ENCODE measurements at places on chromosomes 7 and 10. TPM values are rescaled to one million over a fixed set of nuclear protein-coding genes. Genes with fewer than 3 reads are reported as not detected.

GRCh38 chr10:97583476-97583875, 713 bp upstream of the HOGA1 start:
- no peak for DNase-seq

DNA sequence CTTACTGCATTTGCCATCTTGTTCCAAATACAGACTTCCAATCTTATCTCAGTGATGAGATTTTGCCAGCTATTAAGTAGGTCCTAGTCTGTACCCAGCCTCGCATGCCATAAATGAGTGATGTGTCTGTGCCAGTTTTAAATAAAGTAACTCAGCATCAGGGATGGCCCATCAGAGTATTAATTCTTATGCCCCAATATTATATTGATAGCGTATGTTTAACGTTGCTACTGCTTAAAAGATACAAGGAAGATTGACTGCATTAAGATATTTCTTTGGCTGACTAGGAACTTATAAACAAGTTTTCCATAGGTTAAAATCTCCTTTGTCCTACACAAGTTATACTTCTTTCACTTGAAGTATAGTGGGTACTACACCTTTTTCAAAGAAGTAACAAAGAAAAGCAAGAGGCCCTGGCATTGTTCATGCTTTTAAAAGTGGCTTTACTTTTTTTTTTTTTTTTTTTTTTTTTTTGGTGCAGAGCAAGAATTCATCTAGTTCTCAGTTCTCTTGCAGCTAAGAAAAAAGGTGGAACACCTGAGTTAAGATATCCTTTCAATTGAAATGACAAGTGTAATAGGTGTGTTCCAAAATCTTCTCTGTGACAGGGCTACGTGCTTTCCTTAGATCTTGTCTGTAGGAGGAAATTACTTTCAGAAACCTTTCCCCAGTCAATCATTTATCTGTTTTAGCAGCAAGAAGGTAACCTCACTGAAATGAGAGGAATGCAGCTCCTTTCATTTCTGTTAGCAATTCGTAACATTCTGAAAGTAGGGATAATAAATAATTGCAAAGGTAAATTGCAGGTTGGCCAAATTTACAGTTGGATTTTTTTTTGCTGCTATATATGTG, 245.0 kb downstream of the CELF2 start:
- no peak for DNase-seq

DNA sequence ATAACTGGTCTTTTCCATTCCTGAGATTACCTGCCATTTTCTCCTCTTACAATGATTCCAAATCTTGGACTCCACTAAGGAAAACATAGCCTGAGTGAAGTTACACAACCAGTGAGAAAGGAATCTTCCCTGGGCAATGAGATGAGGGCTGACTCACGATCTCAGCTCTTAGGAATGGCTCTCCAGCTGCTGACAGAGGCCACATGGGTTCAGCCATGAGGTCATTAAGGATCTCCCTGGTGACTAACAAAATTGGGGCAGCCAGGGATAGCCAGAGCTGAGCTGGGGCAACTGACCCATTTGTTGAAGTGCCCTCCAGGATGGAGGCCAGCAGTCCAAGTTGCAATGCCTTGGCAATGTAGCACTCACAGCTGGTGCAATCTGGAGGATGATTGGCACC, 78.7 kb upstream of the MKLN1 start:
- DNase-seq, result no peak

DNA sequence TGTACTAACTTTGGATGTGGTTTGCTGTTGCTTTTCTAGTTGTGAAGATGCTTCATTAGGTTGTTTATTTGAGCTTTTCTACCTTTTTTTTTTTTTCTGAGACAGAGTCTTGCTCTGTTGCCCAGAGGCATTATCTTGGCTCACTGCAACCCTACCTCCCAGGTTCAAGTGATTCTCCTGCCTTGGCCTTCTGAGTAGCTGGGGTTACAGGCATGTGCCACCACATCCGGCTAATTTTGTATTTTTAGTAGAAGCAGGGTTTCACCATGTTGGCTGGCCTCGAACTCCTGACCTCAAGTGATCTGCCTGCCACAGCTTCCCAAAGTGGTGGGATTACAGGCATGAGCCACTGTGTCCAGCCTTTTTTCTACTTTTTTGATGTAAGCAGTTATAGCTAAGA, 93.7 kb downstream of the ADAM22 start:
- no peak for DNase-seq

DNA sequence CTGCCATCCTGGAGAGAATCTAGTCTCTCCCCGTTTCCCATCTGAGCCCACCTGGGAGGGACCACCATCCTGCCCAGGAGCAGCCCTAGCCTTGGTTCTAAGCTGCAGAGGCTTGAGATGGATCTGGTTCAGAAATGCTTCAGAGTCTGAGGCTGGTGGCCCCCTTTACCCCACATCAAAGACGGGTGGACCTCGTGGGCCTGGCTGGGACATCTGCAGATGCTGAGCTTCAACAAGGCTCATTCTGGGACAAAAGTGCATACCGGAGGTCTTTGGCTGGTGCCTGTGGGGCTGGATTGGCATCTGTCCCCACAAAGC, 4.9 kb upstream of the IRF5 start:
- no peak for DNase-seq

DNA sequence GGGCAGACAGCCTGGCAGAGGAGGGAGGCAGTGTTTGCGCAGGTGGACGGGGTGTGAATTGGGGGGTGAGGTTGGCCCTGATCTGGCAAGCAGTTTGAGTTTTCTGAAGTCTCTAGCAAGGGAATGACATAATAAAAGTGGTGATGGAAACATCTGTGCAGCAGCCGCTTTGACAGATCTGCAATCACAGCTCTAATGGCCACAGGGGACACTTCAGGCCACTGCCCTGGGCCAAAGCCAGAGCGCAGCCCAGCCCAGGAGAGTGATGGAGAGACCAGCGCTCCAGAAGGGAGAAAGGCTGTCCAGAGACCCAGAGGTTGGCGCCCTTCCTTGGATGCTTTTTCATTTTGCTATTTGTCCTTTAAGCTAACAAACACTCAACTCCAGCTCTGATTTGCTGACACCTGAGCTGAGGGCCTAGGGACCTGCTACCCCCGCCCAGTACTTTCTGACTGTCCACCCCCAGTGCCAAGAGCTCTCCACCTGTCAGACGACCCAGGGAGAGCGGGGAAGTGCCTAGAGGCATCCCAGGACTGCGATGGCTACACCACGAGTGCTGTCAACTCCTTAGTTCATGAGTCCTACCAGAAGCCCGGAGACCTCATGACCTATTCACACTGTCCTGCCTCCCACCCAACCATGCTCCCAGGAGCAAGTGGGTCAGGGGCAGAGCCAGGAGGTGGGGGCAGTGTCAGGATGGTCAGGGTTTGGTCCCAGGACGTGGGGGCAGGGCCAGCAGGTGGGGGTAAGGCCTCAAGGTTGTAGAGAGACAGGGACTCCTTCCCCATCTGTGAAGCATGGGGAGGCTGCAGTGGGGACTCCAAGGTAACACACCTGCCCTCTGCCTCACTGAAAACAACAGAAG, 112.6 kb downstream of the PRKAG2 start:
- DNase-seq, result no peak

DNA sequence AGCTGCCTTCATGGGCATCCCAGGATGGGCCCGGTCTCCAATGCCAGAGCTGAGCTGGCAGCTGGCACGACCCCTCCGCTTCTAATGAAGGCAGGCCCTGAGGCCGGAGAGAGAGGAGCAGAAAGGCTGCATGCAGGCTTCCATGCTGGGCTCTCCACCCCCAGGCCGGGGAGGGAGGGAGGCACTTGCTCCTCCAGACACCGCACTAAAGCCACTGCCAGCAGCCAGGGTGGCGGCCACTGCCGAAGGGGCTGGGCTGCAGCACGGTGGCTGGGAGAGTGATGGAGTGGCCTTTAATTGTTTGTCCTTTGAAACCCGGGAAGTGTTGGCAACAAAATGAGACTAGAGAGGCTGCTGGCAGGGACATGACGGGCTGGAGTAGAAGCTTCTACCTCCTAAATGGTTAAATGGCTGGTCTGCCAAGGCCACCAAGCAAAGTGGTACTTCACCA, 236.5 kb downstream of the SKAP2 start:
- no peak for DNase-seq

- DNase-seq, result no peak
These were observed 176.0 kb downstream of the KIAA1217 start for GRCh38 chr10:24384954-24385353.

- DNase-seq, result no peak
These were observed 18.8 kb downstream of the CPVL start for GRCh38 chr7:29127527-29127926.

DNA sequence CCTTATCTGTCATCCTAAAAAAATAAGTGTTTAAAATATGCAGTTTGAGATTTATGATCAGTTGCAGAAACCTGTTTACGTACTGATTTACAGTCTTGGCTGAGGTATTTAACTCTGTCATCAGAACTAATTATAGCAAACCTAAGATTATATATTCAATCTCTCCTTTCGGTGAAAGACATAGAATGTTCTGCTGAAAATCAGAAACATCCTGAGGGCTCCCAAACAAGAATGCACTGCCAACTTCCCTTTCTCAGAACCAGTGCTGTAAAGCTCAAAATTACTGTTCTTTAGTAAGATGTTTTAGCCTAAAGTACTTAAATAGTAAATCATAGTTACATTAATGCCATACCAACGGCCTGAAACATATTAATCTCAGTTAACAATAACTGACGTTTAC, 34.3 kb downstream of the FAM204A start:
- no peak for DNase-seq

GRCh38 chr7:116953906-116954838, 871 bp downstream of the ST7 start:
- DNase-seq, result peak; percentile 74

DNA sequence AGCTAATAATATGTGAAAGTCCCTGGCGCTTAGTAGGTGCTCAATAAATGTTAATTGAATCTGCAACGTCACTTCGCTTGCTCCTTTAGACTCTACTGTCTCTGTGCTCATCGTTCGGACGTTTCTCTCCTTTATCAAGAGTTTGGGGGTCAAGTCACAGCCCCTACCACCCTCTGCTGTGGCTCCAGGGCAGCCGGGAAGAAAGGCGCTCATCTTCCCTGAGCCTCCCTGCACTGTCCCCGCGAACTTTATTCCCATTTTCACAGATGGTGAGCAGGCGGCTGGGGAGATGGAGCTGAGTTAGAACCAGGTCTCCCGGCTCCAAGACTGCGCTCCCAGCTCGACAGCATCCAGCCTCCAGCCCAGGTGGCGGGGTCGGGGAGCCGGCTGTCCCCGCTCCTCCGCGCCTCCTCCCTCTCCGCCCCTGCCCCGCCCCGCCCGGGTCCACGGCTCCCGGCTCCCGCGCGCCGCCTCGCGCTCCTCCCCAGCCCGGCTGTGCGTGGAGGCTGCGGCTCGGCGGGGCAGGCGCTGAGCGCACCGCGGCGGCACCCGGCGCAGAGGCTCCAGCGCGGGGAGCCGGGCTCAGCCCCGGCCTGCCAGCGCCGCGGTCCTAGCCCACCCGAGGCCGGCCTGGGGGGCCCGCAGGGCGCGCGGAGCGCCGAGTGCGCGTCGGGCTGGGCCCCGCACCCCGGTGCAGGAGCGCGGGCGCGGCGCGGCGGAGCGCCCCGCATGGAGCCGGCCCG, at the start of gene CLEC2L:
CLEC2L (plus strand) TSS at position 487 of the 743 bp plus-strand sequence; CDS start at position 730, 243 bp downstream.
- DNase-seq, result no peak

DNA sequence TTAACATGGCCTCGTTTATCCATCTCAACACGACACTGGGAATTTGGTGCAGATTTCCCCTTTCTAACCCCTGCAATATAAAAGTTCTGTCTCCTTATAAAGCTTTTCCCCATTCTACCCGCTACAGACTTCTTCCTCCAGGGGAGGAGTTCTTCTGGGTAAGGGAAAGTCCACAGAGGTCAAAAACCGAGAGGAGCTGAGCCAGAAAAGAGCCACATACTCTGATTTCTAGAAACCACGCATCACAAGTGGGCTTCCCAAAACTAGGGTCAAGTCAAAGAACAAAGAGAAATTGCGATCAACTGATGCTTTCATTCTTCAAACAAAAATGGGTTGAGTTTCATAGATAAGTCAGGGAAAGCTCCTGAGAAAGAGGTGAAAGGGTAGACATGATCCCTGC, 6.8 kb downstream of the IL6 start:
- DNase-seq, result no peak

GRCh38 chr10:118596426-118597124, 1.1 kb upstream of the PRLHR start:
- DNase-seq, result peak; percentile 39

DNA sequence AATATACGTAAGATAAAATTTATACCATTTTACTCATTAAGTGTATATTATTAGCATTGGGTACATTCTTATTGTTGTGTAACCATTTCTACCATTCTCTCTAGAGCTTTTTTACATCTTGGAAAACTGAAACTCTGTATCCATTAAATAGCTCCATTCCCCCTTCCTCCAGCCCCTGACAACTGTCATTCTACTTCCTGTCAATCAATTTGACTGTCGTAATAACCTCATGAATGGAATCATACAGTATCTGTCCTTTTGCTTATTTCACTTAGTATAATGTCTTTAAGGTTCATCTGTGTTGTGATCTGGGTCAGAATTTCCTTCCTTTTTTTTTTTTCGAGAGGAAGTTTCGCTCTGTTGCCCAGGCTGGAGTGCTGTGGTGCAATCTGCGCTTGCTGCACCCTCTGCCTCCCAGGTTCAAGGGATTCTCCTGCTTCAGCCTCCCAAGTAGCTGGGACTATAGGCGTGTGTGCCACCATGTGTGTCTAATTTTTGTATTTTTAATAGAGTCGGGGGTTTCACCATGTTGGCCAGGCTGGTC, 15.6 kb downstream of the ZRANB1 start:
- no peak for DNase-seq

DNA sequence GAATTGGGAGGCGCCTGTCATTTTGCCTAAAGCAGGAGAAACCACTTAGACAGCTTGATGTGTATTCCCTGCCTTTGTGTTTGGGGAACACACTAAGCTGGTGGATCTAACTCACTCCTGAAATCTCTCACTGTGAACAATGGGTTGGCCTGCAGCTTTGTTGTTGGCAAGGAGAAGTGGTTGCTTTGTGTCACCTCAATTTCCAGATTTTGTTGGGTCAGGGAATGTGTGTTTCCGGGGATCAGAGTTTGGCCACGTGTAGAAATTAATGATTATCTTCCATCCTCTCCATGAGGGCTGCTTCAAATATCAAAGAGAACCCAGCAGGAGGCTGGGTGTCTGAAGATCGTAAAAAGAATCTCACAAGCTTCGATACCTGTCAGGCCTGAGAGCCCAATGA, 27.8 kb downstream of the A1CF start:
- DNase-seq, result no peak

- no peak for DNase-seq
These were observed 11.7 kb downstream of the RPA3 start for GRCh38 chr7:7706556-7707172.

DNA sequence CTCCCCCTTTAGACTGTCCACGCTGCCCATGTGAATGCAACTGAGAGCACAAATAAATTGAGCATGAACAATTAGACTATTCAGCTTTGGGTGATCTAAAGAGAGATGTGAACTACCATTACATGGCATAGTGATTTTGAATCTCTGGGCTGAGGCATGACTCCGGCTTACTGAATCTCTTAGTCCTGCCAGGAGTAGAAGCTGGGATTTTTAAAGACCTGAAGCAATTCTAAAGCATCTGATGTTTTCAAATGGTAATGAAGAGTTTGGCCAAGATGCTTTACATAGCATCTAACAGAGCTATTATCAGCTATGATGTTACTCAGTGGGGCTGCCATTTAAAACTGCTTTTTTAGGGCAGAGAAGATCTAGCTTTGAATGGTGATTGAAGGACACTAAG, 1059.1 kb downstream of the SORCS3 start:
- no peak for DNase-seq

Gene TBC1D12
- 2.0 TPM for total RNA-seq

Gene CRHR2
- 0.07 TPM for total RNA-seq

Gene AKR1C4
- total RNA-seq, result not detected

Gene SCART1
- total RNA-seq, result 0.50 TPM

Gene FGF8
- total RNA-seq, result 14.3 TPM

Gene CLRN3
- total RNA-seq, result not detected

Gene NACAD
- total RNA-seq, result 6.4 TPM

Gene PPP1R17
- 1.7 TPM for total RNA-seq

Gene PSAP
- 346 TPM for total RNA-seq

All from H9 (cell line).